ENCODE measurements at places on chromosomes 7 and 10.

DNA sequence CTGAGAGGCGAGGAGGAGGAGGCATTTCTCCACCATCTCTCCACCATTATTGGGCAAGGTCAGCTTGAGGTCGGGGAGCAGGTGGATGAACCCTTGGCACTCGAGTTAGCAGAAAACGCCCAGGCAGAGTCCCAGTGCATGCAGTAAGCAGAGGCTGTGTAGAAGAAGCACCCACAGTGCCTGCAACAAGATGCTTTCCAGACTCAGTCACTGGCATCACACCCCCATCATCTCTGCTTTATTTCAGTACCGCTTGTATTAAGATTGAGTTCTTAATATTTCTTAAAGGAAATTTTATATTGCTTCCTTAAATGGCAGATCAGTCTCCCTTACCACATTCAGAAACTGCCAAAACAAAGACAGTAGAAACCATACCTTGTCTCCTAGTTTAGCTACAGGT is 122.3 kb upstream of the PPIF start:
- no peak for DNase-seq

DNA sequence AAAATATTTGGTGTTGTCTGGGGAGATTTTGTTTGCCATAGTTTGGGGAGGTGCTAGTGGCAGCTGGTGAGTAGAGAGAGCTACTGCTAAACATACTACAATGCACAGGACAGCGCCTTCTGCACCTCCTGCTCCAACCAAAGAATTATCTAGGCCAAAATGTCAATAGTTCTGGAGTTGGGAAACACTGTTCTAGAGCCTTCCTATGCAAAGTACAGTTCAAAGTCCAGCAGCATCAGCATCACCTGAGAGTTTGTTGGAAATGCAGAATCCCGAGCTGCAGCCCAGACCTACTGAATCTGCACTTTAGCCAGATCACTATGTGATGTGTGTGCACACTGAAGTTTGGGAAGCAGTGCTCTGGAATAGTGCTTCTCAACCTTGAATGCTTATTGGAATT is 290.7 kb downstream of the TCF7L2 start:
- no peak for DNase-seq

GRCh38 chr10:102627736-102628293 is 16.5 kb upstream of the TRIM8 start:
- DNase-seq, result no peak

GRCh38 chr7:7670490-7670889 is 29.9 kb downstream of the UMAD1 start:
- no peak for DNase-seq

GRCh38 chr7:6007386-6007785 is 1.5 kb downstream of the PMS2 start:
- DNase-seq, result no peak

DNA sequence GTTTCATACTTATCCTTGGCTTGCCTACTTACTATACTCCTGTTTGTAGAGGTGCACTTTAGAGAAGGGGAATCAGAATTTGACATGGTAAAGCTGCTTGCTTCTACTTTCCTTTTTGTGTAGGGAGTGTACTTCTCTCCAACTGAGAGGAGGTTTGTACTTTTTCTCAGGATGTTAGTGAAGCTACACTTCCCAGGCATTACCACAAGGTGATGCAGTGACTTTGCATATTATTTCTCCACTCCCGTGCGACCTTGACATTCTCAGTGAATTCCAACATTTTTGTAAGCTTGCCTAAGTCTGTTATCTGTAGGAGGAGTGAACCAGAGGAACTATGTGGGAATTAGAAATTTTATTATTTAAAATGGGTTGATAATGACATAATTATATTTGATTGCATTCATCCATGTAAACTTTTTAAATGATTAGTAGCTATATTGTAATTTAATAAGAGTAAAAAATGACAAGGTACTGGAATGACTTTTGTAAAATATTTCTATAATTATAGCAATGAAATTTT is 5.2 kb downstream of the TAX1BP1 start:
- DNase-seq, result no peak

GRCh38 chr7:128938544-128939074 is 882 bp downstream of the IRF5 start:
- no peak for DNase-seq

DNA sequence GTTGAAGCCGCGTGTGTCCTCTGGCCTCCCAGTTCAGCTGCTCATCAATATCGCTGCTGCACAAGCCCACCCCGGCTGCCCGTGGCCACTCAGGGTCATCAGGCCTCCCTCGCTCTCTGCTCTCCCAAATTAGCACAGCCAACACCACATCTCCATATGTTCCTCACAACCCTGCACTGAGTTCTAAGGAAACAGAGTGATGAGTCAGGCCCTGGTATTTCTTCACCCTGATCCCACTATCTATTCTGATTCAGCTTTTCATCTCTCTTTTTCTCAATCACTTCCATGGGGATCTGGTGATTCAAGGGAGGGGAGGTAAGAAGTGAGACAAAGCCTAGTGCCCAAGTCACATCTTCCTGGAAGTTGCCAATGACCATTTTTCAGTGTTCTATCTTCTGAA is 23.8 kb downstream of the CYTH3 start:
- DNase-seq, result no peak

- no peak for DNase-seq
Measured at GRCh38 chr10:125238682-125239081, 78.3 kb upstream of the CTBP2 start.

DNA sequence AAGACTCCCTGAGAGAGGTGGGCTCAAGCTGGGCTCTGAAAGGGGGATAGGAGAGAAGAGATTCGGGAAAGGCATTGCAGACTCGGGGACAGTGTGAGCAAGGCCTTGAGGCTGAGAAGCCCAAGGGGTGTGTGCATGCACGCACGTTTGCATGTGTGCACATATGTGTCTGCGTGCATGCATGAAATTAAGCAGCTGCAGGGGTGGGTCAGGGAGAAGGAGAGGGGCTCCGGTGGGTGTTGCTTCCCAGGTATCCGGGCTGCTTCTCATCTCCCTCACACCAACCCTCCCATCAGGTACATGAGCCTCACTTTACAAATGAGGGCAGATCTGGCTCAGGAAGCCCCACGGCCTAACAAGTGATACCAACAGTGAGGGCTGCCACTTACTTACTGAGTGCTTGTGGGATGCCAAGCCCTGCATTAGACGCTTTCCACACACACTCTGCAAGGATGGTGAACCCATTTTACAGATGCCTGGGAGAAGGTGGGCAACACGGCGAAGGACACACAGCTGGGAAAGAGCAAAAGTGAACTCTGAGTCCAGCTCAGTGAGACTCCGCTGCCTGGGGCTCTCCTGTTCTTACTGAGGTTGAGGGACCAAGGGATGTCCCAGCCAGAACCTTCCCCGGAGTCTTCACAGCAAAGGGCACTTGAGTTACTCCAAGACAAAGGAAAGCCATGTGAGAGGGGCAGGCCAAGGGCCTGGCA is 26.4 kb downstream of the ZCCHC24 start:
- no peak for DNase-seq

DNA sequence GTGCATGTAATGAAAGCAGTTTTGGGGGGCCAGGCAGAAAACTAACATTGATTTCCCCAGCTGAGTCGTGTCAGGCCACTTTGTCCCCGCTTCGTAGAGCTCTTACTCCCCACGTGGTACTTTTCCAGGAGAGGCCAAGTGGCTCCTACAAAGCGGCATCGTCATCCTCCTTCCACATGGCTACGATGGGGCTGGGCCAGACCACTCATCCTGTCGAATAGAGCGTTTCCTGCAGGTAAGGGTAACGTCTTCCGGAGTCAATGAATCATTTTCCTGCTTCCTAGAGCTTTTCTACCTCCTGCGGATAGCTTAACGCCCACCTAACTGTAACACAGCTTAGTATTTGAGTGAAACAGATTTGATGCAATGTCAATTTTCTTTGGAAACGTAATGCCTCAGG is 21.7 kb upstream of the SEC61A2 start:
- no peak for DNase-seq

- DNase-seq, result no peak
Measured at GRCh38 chr10:61888744-61889143, 12.8 kb upstream of the ARID5B start.

- no peak for DNase-seq
Measured at GRCh38 chr10:104337521-104337984, 712 bp downstream of the ITPRIP start.

- DNase-seq, result no peak
Measured at GRCh38 chr7:66847879-66848790, 72.9 kb upstream of the TMEM248 start.

DNA sequence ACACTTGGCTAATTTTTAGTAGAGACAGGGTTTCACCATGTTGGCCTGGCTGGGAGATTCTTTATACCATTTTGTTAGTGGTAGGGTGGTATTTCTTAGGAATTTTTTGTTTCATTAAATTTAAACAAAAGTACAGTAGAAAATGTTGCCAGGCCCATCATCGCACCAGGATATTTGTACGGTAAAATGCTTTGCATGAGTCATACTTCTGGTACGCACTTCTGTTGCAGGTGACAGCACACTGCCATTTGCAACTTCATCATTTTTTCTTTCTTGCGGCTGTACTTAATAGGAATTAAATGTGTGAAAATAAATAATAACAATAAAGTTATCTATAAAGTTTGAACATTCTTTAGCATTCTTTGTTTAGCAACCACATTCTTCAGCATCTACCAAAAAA is 195.6 kb downstream of the SKAP2 start:
- DNase-seq, result no peak

DNA sequence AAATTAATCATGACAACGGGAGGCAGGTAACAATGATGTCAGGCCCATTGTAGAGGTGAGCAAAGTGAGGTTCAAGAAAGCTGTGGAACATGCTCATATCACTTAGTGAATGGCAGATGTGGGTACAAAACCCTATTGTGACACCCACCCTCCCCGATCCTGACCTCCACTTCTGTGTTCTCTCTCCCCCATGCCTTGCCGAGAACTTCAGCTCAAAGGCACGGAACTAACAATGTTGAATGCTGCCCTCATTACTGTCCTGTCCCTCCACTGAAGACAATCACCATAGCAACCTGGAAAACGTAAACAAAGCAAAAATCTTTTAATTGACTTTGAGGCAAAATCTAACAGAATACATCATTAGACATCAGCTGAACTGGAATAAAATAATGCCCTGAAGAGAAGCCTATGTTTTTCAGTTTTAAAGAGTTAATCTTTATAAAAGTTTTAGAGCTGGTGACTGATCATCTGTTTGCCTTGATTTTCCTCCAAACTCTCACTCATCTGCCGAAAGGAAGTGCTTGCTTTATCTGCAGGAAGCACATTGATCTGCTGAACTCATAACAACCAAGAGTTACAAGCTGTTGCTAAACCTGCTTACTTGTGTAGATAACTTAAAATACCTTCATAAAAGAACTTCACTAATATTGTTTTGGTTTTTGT is 133.6 kb downstream of the CUBN start:
- DNase-seq, result no peak

DNA sequence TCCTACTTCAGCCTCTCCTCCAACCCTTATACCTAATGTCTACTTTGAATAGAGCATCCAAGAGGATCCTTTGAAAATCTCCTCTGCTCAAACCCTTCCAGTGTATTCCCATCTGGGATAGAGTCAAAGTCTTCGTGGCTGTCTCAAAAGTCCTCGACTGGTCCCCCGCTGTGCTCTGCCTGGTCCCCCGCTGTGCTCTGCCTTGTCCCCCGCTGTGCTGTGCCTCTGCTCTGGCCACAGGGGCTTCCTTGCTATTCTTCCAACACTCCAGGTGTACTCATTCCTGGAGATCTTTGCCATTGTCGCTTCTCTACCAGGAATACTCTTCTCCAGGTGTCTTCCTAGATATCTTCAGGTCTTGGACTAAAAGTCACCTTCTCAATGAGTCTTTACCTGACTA is 36.1 kb upstream of the COMMD3 start:
- no peak for DNase-seq

DNA sequence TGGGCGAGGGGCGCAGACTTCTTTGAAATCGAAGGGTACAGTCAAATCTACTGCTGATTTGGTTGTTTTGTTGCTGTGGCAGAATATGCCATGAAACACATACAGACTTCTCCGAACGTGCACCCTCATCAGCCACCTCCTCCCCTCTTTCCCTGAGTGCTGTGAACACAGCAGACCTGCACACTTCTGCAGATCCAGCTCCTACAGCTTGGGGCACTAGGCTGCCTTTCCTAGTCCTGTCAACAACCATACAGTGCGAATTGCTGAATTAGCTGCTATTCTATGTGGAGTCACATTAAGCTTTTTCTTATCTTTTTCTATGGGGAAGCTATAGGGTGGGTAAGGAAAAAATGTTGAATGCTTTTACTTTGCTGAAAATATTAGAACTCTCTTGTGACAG is 57.5 kb downstream of the COL17A1 start:
- no peak for DNase-seq

DNA sequence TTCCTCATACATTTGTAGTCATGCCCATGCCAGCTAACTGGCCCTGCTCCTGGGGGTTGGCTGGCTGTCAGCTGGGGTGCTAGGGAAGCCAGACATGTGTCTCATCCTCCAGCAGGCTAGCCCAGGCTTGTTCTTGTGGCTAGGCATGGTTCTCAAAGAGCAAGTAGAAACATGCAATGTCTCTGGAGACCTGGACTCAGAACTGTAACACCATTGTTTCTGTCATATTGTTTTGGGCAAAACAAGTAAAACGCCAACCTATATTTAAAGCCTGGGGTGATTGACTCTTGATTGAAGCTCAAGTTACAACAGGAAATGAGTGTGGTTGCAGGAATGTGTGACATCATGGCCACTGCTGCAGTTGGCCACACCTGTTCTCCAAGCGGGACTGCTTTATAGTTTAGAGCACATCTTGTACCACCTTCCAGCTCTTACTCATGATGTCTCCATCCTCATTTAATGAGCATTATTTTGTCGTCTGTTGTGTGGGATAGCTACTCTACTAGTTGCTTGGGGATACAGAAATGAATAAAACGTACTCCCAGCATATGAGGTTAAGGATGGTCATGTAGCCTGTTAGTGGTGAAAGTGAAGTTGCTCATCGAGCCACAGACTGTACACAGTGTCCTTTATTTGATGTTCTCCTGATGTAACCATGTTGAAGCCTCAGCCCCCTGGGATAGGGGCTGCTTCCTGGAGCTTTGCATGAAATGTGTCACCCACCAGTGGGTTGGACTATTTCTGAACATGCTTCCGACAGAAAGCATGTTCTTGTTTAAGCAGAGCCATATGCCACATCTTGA is 168.4 kb downstream of the SORCS3 start:
- no peak for DNase-seq

GRCh38 chr7:155259866-155260497 is 37.7 kb upstream of the INSIG1 start:
- no peak for DNase-seq

All from stimulated activated CD4-positive, alpha-beta T cell treated with anti-CD3 and anti-CD28 coated beads, TNF-alpha, amount 100 ng/mL, for 24 hours (primary cell).